ENCODE measurements at places on chromosomes 16 and 17.

- no peak for DNase-seq
Measured at GRCh38 chr17:9830711-9831110, 5.0 kb downstream of the GLP2R start.

DNA sequence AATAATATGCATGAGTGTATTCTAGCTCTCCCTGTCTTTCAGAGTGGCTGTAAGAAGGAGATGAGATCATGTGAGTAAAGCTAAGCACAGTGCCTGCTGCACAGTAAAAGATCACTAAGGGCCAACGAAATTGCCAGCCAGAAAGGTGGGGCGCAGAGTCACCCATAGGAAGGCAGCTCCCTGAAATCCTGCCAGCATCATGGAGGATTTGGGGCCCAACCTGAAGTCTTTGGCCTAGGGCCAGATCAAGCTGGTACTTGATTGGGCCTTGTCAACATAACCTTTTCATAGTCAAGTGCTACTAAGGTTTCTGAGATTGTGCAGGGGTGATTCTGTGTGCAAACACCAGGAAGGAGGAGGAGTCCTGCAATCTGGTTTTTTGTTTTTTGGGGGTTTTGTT is 16.5 kb downstream of the SCNN1B start:
- no peak for DNase-seq

DNA sequence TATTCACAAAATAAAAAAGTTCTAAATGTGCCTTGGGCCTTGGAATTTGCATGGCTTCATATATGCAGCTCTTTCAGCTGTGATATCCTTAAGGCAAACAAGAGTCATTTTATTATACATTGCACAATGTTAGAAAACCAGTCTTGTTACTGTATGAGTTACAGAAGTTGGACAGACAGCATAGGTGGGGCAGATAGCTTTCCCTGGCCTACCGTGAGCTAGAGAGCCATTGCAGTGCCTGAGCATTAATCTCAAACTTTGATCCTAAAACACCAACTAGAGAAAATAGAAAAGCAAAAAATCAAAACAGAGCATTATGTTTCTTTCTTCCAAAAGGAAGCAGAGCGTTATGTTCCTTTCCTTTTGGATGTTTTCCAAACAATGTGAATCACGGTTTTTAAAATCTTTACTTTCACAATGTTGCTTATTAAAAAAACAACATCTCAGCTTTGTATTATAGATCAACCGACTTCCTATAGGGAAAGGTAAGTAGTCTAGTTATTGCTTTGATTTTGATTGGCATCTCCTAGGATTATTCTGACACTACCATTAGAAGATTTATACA is 32.2 kb downstream of the ARHGAP44 start:
- DNase-seq: no peak

GRCh38 chr17:80653856-80654255 is 109.2 kb downstream of the RPTOR start:
- DNase-seq: no peak

GRCh38 chr17:28828294-28829040 is 14.1 kb downstream of the FAM222B start:
- DNase-seq: no peak

DNA sequence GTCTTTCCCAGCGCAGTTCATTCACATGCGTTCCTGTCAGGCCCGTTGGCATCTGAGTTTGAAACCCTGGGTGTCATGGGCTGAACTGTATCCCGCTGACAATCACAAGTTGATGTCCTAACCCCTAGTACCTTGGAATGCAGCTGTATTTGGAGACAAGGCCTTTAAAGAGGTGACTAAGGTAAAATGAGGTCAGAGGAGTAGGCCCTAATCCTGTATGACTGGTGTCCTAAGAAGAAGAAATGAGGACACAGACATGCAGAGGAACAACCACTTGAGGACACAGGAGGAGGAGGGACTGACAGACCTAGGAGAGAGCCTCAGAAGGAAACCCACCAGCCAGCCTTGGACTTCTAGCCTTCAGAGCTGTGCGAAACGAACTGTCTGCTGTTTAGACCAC is 33.1 kb downstream of the TRPV2 start:
- no peak for DNase-seq

DNA sequence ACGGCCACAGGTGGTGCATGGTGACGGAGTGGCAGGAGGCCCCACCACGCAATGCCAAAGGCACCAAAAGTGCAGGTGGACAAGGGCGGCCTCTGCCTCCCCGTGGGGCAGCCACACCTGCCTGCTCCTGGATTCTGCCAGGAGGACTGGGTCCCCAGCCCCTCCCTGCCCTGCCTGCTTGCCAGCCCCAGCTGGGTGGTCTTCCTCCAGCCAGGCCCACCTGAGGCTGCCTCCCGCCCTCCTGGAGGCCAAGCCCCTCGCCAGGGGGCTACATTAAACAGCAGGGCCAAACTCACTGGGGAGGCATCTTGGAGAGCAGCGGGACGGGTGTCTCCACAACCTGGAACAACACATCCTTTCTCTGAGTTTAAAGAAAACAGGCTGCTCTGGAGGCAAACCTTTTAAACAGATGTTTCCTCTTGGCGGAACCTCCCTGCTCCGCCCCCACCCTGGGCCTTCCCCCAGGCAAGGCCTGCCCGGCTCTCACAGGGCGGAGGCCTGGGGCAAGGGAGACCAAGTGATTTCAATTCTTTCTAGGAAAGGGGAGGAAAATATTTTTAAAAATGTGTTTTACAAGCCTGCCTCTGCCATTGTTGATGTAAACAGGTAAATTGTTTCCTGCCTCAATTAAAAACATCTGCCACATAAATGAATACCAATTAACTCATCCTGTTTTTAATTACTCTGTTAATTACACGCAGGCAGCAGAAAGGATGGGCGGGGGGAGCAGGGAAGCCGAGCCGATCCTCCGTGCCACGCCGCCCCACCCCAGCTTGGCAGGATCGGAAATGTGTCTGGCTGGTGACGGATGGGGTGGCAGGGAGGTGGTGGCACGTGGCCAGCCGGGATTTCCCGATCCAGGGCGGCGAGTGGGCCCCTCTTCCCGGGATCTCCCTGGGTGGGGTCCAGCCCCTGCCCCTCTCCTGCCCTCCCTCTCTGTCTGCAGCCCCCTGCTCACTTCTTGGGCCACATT is 54.4 kb upstream of the PABPN1L start:
- no peak for DNase-seq

- DNase-seq: no peak
Measured at GRCh38 chr16:46886764-46887523, 2.8 kb downstream of the GPT2 start.

DNA sequence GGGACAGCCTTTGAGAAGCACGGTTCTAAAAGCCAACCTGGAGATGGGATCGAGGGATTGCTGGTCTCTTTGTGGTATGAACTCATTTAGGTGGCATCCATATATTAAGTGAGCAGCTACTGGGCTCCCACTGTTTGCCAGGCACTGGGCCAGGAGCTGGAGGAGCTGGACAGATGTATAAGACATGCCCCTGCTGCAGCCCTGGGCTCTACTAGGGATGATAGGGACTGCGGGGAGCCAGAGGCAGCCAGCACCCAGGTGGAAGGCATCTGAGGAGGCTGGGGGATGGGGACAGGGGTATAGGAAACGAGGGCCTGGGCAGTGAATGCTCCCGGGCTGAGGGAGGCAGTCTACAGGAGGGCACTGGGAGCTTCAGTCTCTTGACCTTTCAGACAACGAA is 53.0 kb upstream of the MEAK7 start:
- no peak for DNase-seq

- DNase-seq: no peak
Measured at GRCh38 chr17:77214328-77214727, 73.6 kb downstream of the SEC14L1 start.

DNA sequence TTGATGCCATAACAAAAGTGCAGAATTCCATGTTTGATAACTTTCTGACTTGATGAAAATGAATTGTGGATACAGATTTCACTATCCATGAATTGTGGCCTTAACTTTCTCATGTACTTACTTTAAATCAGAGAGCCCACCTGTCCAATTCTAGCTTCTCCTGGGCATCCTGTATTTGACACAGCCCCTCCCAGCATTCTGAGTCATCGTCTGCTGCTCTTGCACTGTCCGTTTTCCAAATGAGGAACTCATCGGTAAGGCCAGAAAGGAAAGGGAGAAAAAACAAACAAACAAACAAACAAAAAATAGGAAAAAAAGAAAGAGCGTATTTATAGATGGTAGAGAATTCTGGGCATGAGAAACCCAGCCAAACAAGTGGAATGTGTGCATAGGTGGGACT is 361.6 kb downstream of the WWOX start:
- no peak for DNase-seq

DNA sequence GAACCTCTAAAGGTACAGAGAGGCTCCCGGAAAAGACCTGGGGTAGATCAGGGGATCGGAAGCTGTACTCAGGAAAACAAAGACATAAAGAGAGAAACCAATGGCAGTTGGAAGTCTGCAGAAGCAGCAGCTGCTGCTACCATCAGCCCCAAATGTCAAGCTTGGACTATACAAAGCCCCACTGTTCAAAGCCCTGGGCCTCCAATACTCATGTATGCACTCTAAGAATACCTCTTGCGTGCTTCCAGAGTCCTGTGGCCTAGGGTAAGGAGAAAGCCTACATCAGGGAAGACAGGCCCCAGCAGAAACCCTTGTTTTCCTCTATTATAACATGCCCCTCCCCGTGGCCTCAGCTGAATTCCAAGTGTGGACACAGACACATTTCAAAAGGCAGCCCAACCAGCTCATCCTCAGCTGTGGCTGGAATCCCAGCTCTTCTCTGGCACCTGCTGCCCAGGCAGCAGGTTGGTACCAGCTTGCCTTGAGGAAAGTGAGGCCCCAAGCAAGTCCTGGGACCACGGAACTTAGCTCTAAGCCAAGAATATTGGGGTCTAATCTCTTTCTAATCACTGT is 19.3 kb upstream of the MTMR4 start:
- DNase-seq: no peak

- DNase-seq: no peak
Measured at GRCh38 chr16:3842994-3843393, 37.5 kb downstream of the CREBBP start.

DNA sequence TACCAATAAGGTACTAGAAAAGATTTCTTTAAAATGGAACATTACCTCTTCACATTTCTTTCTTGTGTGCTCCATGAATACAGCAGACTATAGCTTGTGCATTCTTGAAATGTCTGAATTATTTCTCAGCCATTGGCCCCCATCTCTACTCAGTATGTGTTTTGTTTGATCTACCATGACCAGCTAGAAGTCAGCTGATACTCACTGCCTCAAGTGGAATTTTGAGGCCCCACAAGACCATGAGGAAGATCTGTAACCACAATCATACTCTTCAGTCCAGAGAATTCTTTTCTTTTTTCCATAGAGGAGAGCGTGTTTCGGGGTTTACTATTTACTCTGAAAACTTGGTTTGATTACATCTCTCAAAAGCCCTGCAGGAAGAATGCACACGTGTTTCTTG is 319.1 kb downstream of the TOX3 start:
- DNase-seq: no peak

DNA sequence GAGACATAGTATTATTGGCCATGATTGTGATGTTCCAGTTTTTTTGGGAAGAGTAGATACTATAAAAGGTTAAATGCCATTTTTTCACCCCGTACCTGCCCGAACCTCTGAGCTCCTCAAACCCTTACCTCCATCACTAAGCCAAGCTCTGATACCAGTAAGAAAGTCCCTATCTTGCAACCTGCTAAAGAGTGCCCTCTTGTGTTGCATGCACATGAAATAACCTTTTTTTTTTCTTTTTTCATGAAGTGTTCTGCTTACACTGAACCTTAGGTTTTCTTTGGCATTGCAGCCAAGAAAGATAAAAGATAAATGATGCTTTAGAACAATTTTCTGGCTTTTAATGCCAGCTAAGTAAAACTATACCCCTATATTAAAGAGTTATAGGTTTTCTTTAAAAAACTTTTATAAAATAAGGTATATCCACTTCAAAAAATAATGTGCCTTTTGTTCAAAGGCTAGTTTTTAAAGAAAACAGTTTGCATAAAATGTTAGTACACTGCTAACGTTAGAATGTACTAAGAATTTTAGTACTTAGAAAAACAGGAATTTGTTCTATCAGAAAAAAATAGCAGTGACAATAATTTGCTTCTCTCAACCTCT is 295.3 kb upstream of the PMFBP1 start:
- DNase-seq: no peak

GRCh38 chr17:40224718-40225550 is 5.8 kb downstream of the WIPF2 start:
- DNase-seq: no peak

GRCh38 chr17:44283344-44284023 is 15.5 kb upstream of the SLC4A1 start:
- no peak for DNase-seq

DNA sequence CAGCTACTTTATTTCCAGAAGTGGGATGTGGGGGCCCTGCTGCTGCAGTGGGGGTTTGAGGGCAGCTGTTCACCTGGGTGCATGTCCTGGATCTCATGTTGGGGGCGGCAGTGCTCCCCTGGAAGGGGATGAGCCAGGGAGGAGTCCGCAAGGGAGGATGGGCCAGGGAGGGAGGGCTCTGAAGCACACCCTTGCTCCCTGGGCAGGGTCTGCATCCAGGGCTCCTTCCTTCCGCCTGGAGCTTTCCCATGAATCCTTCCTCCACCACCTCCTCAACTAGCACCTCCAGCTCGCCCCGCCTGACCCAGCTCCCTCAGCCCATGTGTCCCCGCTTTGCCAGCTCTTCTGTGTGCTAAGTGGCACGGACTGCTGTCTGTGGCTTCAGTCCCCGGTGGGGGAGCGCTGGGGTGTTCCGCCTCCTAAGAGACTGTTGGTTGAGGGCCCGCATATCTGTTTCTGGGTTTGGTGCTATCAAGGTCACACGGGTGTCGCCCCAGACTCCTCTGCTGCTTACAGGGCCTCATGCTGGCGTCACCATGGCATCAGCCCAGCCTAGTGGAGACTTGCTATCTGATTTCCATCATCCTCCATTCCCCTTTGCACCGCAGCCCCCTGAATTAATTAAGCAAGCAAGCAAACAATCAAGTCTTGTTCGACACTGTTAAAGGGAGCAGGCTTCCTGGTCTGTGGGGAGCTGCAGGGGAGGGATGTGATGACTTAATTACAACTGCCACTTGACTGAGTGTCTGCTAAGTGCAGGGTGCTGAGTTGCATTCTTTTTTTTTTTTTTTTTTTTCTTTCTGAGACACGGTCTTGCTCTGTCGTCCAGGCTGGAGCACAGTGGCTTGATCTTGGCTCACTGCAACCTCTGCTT is 71.8 kb downstream of the PRKCA start:
- DNase-seq: peak; percentile 21

DNA sequence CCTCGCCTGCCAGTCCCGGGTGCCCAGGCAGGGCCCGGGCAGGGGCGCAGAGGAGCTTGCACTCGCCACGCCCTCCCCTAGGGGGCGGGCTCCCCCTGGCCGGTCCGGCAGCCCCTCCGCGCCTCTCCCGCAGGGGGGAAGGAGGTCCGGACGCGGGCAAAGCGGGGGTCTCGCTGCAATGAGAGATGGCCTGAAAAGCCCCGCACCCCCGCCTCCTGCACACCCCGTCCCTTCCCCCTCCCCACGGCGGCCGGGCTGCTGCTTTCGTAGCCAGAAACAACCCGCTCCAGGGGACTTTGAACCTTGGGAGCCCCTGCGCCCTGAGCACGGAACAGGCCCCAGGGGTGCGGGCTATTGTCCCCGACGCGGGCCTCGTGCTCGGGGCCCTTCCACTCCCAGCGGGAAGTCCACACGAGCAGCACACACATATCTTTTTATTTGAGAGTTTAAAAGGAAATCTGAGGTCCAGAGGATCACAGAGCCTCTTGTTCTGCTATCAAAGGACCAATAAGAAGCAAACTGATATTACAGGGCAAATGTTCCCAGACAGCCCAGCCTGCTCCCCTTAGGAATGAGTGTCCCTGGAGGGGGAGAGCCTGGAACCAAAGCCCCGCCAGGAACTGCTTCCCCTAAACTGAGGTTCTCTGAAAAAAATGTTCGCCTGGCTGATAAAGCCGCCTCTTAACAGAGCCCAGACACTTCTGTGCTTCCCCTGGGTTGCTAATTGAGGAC is 5.8 kb upstream of the CBX4 start:
- DNase-seq: no peak

Measured in activated naive CD4-positive, alpha-beta T cell treated with anti-CD3 and anti-CD28 coated beads, Interleukin-2, amount 50 U/mL, for 72 hours (primary cell).